CD4-positive, alpha-beta T cell treated with Interleukin-2 at 100 ng/mL for 4 hours (primary cell): ENCODE measurements at places on chromosomes 12 and 14.

GRCh38 chr14:76518366-76518765 lies 142.4 kb downstream of the ESRRB start:
- no peak for DNase-seq

DNA sequence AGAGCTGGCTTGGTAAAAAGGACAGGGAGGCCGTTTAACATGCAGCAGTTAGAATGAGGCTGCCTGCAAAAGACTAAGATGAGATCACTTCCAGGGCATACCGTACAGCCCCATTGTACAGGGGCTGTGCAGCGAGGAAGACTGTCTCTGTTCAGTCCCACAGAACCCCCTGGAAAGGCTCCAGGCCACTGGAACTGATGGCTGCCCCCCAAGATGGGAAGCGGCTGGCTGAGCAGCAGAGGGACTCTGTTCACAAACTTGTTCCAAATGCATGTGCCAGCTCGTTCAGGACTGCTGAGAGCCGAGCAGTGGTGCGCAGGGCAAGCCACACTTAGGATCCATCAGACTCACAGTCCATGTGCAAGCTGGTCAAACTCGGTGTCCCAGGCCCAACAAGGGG lies 82.9 kb downstream of the CHGA start:
- no peak for DNase-seq

GRCh38 chr12:57027011-57027804 lies 10.9 kb upstream of the TAC3 start:
- no peak for DNase-seq

DNA sequence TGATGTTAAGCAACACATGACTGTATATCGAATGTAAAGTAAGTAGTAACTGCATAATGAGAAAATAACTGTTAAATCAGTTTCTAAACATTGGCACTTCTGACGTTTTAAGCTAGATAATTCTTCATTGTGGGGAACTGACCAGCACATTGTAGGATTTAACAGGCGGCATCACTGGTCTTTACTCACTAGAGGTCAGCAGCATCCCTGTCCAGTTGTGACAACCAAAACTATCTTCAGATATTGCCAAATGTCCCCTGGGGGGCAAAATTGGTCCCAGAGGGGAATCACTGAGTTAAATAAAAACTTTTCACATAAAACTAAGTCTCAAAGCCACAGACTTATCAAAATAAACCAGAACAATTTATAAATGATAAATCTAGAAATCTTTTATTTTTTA lies 65.3 kb downstream of the BLTP3B start:
- DNase-seq, result no peak

DNA sequence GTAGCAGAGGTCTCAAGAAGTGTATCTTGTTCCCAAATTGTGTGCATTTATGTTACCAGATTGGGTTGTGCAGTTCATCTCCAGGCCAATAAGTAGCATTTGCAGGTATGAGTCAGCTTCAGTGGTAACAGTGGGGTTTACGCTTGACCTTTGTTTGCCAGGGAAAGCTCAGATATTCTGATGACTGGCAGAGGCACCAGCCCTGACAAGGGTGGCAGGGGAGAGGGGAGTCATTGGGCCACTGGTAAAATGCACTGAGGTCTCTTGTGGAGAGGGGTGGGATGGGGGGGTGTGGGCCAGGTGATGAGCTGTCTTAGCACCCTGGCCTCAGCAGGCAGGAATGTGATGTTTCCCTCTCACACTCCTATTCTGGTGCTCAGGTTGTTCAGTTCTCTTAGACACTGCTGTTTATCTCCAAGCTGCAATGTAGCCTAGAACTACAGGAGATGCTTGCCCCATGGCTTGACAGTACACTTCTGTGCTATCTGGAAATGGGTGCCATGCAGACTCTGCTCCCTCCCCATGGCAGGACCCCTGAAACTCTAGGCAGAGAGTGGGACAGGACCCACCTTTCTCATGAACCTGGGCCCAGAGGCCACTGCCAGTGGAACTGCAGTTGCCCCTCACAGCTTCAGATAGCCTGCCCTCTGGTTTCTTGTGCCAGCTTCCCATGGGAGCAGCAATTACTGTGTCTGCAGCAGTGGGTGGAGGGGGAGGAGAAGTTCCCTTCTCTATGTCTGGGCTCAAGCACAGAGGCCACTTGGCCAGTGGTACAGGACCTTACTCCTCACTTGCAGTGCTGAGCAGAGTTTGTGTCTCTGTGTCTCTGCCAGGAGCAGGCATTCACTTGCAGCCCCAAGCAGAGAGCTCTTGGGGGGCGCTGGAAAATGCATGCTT lies 31.9 kb downstream of the USP15 start:
- peak; percentile 30 for DNase-seq

GRCh38 chr12:121288158-121288845 lies 8.2 kb downstream of the CAMKK2 start:
- DNase-seq, result no peak

- DNase-seq, result no peak
These were observed 584 bp downstream of the ACVR1B start for GRCh38 chr12:51951843-51952722.

DNA sequence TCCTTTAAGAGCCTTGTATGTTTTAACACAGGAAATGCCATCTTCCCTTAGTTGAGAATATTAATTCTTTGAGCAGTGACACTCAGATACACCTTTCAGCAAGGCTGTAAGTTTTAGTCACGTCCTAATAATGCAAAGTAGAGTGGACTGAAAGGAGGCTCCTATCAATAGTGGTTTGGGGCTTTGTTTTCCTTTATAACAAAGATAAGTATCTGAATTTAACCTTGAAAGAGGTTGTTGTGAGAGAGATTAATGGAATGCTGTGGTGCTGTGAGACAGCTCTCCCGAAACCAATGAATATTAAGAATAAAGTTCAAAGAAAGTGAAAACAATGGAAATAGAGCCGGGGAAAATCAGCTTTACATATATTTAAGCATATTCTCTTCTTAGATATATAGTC lies 259.6 kb downstream of the ERC1 start:
- DNase-seq, result no peak

DNA sequence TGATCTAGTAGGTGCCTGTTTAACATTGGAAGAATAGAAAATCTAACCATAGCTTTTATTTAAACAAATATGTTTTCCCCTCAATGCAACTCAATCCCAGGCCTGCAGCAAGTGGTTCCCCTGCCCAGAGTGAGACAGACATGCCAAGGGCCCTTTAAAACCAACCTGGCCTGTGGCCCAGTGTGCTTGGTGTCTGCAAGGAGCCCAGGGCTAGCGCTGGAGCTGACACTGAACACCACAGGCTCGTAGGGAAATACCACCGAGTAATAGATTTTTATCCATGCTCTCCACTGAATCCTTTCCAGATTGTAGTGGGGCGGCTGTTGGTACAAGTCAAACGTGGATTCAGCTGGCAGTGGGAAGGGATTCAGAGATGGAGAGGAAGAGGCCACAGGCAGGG lies 95.6 kb upstream of the NRXN3 start:
- DNase-seq, result no peak

DNA sequence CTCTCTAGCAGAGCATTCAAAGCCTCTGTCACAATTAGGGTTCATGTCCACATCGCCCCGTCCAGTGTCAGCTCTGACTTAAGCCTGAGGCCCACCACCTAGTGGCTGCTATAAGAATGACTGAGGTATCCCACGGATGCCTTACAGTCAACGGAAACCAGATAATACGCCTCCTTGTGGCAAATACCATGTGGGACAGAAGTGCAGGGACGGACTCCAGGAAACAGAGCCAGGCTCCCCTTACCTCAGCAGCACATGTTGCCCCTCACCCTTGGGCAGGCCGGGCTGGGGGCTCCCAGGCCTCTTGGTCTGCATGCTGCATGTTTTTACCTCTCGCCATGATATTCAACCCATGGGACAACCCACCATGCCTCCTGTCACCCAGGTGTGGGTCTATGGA lies 86.3 kb downstream of the VWF start:
- DNase-seq, result peak; percentile 27

DNA sequence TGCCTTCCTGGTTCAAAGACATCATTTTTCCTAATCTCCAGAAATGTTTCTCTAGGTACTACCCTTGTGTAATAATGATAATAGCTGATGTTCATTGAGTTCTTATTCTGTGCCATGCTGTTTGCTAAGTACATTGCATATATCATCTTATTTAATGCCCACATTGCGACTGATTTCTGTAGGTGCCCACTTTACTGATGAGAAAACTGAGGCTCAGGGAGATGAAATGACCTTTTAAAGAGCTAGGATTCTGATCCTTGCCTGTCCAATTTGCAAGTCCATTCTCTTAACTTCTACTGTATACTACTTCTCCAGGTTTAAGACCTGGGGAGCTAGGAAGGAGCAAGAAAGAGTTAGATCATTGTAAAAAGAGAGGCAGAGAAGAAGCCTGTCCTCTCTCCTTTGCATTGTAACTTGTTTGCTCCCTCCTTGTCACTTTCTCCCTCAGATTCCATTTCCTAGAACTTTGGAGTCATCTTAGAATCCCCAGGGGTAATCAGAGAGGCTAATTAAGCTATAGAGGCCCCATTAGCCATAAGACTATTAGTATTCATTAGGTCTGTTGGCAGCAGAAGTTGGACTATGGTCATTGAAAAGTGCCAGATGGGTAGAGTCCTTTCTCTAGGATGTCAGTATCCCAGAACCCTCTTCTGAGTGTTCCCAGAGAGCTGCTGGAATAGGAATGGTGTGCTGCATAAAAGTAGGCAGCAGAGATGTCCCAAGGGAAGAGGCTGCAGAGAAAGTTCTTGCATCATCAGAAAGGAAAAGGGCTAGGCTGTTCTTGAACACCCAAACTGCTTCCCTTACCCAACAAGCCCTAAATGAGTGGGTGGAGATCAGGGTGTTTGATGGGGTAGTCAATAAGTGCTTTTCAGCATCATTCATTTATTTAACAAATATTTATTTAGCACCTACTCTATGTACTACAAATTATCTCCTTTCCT lies 3.1 kb downstream of the DGKA start:
- DNase-seq, result no peak

GRCh38 chr14:78282437-78282836 lies 112.3 kb downstream of the NRXN3 start:
- DNase-seq, result no peak
